Anterior cingulate cortex (tissue), 58 donors: ENCODE measurements at places on chromosomes 3 and 15.

DNA sequence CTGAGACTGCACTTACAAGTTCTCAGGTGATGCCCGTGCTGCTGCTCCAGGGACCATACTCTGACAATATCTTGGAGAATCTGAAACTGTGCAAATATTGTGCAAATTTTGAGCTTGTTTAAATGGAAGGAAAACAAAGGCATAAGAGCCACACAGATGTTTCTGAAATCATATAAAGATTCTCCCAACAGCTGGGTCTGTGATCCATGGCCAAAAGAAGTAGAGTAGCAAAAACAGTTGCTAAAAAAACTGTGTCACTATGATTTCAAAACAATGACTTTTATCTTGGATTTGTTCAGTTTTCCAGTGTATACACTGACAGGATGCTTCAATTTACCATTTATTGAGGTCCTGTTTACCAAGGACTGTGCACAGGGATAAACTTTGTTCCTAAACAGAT is 25.3 kb downstream of the NPTN start:
- DNase-seq, result no peak

DNA sequence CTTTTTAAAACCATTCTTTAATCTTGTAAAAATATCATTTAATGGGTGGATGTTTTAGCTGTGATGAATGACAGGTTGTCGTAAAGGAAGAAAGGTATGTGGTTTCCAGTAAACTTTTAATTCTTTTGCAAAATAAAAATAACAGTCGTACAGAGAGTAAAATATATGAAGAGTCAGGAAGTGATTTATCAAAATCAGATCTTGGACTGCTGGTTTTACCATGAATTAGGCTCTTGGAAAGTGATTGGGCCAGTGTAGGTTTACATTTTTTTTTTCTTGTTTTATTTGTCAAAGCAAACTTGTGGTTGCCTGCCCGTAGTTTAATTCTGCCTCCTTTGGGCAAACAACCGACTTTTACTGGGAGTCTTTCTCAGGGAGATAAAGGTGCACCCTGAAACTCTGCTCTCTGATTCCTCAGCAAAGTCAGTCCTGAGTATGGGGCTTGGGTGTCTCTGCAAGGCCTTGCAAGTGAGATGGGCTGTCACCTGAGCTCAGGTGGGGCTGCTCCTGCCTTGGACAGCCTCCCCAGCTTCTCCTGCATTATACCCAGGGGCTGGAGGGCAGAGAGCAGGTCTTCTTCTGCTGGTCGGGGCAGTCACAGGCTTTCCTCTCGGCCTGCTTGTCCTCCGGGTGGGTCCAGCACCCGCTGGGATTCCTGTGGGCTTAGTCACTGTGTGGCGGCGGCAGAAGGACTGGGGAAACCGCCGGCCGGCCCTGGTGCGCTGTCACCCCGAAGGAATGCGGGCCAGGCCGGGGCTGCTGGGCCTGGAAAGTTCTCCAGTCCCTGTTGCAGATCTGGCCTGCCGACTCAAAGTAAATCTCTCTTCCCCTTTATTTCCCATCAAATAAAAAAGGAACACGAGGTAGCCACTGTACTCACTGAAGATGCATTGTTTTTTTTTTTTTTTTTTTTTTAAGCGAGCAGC is 79.0 kb downstream of the IGF1R start:
- DNase-seq, result no peak

GRCh38 chr3:192750201-192750600 is 22.9 kb upstream of the FGF12 start:
- no peak for DNase-seq

DNA sequence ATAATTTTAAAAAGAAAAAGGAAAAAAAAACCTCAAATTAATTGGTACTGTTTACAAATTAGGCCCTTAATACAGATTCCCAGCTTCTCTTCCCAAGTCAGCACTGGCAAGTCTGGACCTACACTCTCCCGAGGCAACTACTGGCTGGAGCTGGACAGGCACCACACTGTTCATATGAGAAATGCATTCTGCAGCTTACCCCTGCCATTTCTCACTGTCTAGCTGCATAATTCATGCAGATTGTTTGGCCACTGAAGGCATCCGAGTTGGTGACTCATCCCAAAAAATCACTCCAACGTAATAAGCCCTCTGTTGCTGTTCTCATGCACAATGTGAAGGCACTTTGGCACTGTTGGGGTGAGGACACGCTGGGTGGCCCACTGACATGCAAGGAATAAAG is 45.3 kb downstream of the ROPN1B start:
- no peak for DNase-seq

DNA sequence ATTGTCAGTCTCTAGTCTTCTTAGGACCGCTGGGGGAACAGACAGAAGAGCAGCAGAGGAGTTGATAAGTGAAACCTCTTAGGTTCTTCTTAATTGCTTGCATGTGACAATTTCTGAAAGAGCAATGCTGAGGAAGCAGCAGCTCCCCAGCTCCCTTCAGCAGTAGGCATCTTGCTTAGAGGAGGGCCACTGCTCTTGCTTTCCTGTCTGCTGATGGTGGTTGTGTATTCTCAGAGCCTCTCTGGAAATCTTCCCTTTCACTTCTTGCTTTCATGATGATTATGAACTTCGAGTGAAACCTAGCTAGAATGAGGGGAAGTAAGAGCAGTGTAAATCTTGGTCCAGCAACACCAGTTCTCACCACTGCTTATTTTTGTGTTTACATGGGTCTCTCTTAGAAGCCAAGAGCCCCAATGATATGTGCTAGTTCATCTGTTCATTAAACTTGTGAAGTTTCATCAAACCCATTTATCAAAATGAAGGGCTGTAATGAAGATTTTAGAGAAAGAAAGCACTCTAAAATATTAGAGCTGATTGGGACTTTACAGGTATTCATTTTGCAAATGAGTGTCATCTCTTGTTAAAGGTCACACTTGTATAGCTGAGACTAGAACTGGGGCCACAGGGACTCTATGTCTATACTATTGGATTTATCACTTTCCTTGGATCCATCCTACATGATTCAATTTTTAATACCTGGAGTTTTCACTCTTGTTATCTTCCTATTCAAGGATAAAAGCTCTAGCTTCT is 246.7 kb downstream of the LPP start:
- no peak for DNase-seq

- DNase-seq, result no peak
Measured at GRCh38 chr15:84890670-84891162, 6.3 kb downstream of the SLC28A1 start.
